ENCODE measurements at places on chromosomes 4 and X. TPM values are rescaled to one million over a fixed set of nuclear protein-coding genes. Genes with fewer than 3 reads are reported as not detected.

GRCh38 chr4:110484029-110484428, 8.1 kb downstream of the ENPEP start:
- DNase-seq = no peak

The PRKG2 gene
- total RNA-seq = 1.5 TPM

The ITGB1BP2 gene
- 8.1 TPM for total RNA-seq

The KDR gene
- total RNA-seq = 0.09 TPM

The TMEM47 gene
- 99.6 TPM for total RNA-seq

The HSFX4 gene
- total RNA-seq = not detected

The CRLF2 gene
- 5.6 TPM for total RNA-seq

The SHISA3 gene
- not detected for total RNA-seq

DNA sequence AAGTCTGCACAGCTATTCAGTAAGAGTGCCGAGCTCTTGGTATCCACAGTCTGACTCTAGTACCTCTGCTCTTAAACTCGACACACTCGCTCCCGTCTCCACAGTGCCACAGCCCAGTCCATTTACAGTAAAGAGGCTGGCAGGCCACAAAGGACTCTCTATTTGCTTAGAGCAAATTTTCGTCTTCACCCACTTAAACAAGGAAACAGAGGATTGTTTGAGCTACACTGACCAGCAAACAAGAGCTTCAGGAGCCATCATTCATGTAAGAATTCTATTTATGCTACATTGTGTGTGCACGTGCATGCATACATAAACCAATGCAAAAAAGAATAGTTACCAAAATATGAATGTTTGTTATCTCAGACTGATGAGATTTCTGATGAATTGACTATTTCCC, 290.2 kb downstream of the USP46 start:
- no peak for DNase-seq

The HHIP gene
- total RNA-seq = 1.6 TPM

The IQCM gene
- not detected for total RNA-seq

The STBD1 gene
- total RNA-seq = 3.2 TPM

Measured in Calu3 (cell line).